H54 (cell line): ENCODE measurements at places on chromosomes 6 and 20.

GRCh38 chr6:35401514-35401913 lies 50.6 kb upstream of the FANCE start:
- DNase-seq = no peak

- DNase-seq = no peak
Observed at GRCh38 chr20:45449528-45449927, 20.0 kb upstream of the WFDC2 start.

- no peak for DNase-seq
Observed at GRCh38 chr6:41460742-41461336, 85.3 kb upstream of the FOXP4 start.

- no peak for DNase-seq
Observed at GRCh38 chr20:17610566-17611289, 40.9 kb downstream of the DSTN start.

DNA sequence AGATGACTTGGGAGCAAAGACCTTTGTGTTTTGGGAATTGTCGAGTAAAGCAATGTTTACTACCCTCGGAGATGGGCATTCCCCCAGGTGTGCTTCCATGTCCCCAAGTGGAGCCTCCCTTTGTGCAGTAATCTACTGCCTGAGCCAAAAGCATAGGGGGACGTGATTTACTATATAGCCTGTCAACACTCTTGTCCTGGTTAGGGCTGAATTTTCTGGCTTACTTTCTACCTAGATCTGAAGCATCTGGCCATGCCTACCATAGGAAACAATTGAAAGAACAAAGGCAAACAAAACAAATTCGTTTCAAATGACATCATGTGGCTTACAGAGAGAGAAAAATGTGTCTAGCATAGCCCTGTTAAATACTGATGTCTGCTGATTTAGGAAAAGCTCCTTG lies 350.6 kb downstream of the SAMD5 start:
- DNase-seq = no peak

DNA sequence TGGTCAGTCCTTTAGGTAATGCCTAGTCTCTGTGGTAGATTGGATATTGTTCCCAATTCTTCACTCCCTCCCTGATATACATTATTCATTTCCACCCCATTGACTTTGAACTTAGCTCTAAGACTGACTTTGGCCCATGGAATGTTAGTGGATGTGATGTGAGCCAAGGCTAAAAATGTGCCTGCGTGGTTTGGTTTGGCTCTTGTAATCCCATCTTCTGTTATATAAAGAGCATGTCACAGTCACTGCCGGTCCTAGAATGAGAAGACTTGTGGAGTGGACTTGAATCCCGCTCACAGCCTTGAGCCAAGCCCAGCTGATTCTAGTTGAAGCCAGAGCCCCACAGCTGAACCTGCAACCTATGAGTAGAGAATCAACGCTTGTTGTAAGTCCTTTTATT lies 23.6 kb upstream of the DNAAF9 start:
- no peak for DNase-seq

- no peak for DNase-seq
Observed at GRCh38 chr6:148703900-148704299, 42.9 kb upstream of the UST start.

- DNase-seq = peak; percentile 45
Observed at GRCh38 chr6:45965792-45966191, 49.9 kb downstream of the CLIC5 start.

- no peak for DNase-seq
Observed at GRCh38 chr20:47019121-47019824, 124.6 kb downstream of the EYA2 start.

DNA sequence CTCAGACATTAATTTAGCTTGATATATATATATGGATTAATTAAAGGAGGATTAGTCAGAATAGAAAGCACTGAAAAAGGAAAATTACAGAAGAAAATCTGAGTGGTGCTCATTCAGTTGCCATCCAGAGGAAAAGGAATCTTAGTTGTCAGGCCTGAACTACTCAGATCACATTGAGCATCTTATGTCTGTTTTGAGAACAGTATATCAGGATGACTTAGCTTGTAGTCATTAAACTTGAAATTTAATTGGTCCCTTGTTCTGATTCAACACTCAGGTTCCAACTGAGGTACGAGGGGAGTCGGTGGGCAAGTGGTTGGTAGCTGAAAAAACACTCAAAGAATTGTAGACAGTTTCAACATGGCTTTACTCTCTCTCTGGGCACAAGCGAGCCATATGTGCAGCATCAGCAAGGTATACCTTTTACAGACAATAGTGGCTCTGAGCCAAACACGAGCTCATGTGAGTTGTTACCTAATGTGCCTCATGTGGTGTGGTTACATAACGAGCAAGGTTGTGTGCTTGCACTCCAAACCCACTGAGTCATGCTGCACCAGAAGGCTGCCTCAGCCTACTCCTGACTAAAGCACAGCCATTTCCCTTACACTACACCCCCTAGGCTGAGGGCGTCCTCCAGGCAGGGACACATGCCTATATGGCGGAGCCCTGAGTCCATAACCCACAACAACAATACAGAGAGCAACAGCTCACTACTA lies 73.0 kb upstream of the HMGN3 start:
- no peak for DNase-seq

DNA sequence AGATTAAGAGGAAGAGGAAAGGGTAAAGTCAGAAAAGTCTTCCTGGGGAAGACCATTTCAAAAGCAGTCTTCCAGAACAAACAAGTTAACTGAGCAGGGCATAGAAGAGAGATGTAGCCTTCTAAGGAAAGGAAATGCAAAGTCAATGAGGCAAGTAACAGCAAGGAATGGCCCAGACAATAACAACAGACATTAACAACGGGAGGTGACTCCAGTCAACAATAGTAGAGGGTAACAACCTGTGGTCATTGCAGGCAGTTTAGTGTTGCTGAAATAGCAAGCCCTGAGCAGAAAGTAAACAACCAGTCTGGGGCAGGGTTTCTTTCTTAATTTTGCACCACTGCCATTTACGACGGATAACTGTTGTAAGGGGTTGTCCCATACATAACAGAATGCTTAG lies 2.1 kb downstream of the MDN1 start:
- DNase-seq = no peak

DNA sequence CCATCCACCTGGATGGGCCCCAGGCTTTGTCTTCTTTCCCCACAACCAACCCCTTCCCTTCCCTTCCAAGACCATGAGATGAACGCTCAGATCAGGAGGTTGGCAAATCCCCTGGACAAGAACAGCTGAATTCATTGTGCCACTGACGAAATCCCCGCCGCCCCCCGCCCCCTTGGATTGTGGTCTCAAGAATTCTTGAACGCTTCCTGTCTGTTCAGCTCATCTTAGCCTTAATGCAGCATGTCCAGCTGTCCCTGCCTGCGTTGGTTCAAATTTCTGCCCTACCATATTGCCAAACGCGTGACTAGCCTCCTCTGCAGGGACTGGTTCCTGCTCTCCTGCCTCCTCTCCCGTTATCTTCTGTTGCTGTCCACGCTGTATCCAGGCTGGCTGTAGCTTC lies 133.2 kb downstream of the CDH4 start:
- no peak for DNase-seq

GRCh38 chr20:38447931-38448675 lies 13.0 kb upstream of the SNHG17 start:
- DNase-seq = no peak

- no peak for DNase-seq
Observed at GRCh38 chr20:22490287-22491193, 93.8 kb downstream of the FOXA2 start.

- no peak for DNase-seq
Observed at GRCh38 chr6:132253211-132253610, 148.1 kb downstream of the MOXD1 start.

GRCh38 chr6:130975325-130975724 lies 87.7 kb downstream of the EPB41L2 start:
- no peak for DNase-seq

DNA sequence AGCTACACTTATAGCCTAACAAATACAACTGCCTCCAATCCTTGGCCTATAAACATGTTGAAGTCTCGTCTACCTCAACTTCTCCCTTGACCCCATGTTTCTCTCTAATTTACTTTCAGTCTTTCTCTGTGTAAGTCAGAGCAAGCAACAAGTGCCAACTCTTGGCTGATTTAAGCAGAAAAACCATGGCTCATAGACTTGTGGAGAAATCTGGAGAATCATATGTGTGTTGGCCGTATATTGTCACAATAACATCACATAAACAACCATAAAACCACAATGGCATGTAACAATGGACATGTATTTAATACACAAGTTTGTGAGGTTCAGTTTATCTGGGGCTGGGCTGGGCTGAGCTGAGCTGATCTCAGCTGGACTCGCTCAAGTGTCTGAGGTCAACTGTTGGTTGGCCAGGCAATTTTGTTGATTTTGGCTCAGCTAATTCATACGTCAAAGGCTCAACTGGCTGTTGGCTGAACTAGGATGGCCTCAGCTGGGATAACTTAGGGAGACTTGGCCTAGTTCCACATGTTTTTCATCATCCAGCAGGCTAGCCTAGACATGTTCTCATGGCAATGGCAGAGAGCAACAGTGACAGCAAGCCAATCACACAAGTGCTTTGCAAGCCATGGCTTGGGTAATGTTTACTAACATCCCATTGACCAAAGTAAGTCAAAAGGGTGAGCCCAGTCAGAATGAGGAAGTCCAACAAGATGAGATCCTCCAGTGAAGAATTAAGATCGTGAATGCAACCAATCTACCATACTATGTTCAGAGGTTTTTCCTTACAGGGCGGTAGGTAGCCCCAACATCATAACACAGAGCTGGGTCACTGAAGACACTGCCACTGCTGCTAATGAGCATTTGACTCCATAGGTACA lies 12.9 kb upstream of the TBC1D22B start:
- peak; percentile 22 for DNase-seq

GRCh38 chr6:34875292-34876213 lies 12.3 kb downstream of the TAF11 start:
- no peak for DNase-seq
